ENCODE measurements at places on chromosomes 1 and 21.

DNA sequence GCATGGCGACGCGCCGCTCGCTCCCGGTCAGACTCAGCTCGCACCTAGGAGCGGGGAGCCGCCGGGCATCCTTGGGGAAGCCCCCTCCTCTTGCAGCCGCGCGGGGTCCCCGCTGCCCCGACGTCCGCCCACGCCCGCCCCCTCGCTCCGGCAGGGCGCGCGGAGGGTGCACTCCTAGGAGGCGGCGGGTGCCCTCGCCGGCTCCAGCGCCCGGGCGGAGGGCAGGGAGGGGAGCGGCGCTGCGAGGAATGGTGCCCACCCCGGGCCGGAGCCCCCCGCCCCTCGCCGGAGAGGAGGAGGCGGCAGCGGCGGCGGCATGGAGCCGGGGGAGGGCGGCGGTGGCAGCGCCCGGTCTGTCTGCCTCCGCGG lies 488 bp downstream of the FAM78B start:
- no peak for DNase-seq

- no peak for DNase-seq
These were observed 239.9 kb upstream of the IRF2BP2 start for GRCh38 chr1:234849832-234850231.

- no peak for DNase-seq
These were observed 18.2 kb downstream of the WNT4 start for GRCh38 chr1:22124592-22125229.

- DNase-seq = no peak
These were observed 8.8 kb upstream of the KLHL12 start for GRCh38 chr1:202935844-202936243.

- no peak for DNase-seq
These were observed 29.4 kb upstream of the CRP start for GRCh38 chr1:159743651-159744410.

GRCh38 chr1:172206256-172206655 lies 214.2 kb upstream of the C1orf105 start:
- no peak for DNase-seq

GRCh38 chr1:111211921-111212320 lies 11.5 kb upstream of the DENND2D start:
- DNase-seq = no peak

DNA sequence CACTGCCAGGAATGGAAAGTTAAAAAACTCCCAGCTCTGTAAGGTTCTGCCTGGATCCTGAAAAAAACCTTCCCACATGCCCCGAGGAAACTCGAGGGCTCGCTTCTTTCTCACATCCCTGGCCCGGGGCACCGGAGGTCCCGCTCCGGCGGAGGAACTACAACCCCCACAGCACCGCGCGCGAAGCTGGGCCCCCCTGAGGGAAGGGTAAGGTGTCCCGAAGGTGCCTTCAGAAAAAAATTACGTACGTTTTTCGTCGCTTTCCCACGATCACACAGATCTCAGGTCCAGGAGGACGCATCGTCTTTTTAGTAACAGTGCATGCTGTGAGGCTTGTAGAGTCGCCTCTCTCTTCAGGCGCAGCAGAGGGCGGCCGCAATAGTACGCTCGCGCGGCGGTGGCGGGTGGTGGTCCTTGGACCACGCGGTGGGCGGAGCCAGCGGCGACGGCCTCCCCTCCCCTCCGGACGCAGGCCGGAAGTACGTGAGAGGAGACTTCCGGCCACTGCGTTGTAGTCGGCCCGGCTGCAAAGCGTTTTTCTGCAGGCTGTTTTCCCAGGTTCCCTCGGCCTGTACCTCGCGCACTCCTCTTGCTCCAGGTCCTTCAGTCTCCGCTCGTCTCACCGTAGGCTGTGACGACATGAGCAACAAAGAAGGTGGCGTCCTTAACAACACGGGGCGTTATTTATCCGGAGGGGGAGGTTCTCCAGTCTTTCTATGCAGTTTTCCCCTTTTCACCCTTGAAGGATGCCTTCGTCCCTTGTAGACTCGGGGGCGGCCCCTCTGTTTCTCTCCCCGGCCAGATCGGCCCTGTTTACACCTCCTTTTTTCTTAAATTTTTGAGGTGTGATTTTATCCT lies at the start of gene TSNAX:
TSNAX (plus strand) TSS at position 498 of the 858 bp plus-strand sequence; CDS start at position 640, 142 bp downstream.
- DNase-seq = peak; percentile 90

- peak; percentile 73 for DNase-seq
These were observed 36.8 kb upstream of the RPF1 start for GRCh38 chr1:84442256-84442655.

- peak; percentile 62 for DNase-seq
These were observed 132.8 kb downstream of the SNX7 start for GRCh38 chr1:98794196-98794886.

GRCh38 chr21:18772404-18772803 lies 368.8 kb upstream of the TMPRSS15 start:
- DNase-seq = no peak

- DNase-seq = no peak
These were observed 89.5 kb upstream of the ARHGEF16 start for GRCh38 chr1:3364983-3365382.

- DNase-seq = no peak
These were observed 708.4 kb downstream of the KCNT2 start for GRCh38 chr1:195899762-195900352.

GRCh38 chr1:39926343-39926793 lies 24.7 kb upstream of the MYCL start:
- no peak for DNase-seq

DNA sequence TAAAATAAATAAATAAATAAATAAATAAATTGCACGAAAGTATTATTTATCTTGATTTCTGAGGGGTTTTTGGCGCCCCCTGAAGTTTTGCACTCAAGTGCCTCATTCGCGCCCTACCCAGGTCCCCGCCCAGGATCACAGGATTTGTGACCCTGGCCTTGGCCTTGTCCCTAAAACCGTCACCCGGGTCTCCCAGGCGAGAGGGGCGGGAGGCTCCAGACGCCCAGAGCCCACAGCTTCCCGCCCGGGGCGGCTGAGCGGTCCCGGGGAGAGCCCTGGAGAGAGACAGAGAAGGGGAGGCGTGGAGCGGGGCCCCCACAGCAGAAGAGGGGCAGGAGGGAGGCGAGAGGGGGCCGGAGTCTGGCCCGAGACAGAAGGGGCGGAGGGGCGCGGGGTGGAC lies 91.8 kb upstream of the CASZ1 start:
- DNase-seq = no peak

DNA sequence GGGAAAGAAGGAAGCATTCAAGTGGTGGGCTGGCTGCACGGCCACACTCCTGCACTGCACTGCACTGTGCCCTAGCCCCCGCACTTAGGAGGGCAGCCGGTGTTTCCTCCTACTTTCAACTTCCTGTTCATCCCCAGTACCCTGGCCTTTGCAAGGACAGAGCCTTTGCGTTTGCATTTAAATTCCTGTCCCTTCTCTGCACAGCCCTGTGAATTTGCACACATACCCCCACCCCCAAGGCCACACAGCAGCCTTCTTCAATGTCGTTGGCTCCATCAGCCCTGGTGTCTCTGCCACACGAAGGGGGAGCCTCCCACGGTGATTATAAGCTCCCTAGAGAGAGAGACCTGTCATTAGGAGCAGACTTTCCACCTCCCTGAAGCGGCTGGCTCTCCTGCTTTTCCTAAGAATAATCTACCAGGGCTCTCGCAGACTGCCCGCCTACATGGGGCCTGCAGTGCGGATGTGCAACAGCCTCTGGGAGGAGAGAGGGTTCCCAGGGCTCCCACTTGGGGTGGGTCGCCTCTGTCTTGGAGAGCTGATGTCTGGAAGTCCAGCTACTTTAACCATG lies 13.2 kb upstream of the SLC45A3 start:
- no peak for DNase-seq

DNA sequence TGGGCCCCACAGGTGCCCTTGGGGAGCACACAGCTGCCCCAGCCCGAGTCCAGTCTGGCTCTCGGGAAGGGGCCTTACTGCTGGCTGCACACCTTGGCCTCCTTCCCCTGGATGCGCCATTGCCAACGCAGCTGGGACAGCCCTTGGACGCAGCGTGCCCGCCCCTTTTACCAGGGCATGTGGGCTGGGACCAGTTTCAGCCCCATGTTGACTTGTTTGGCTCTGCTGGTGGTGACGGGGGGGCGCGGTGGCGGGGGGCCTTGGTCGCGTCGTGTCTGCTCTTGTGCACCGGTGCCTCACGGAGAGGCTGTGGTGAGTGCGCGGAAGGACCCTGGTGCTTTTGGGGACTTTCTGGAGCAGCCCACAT lies 19.6 kb downstream of the SKI start:
- no peak for DNase-seq

GRCh38 chr1:83512373-83513193 lies 486.3 kb downstream of the TTLL7 start:
- DNase-seq = no peak

GRCh38 chr1:226253933-226254332 lies 30.5 kb downstream of the MIXL1 start:
- no peak for DNase-seq

DNA sequence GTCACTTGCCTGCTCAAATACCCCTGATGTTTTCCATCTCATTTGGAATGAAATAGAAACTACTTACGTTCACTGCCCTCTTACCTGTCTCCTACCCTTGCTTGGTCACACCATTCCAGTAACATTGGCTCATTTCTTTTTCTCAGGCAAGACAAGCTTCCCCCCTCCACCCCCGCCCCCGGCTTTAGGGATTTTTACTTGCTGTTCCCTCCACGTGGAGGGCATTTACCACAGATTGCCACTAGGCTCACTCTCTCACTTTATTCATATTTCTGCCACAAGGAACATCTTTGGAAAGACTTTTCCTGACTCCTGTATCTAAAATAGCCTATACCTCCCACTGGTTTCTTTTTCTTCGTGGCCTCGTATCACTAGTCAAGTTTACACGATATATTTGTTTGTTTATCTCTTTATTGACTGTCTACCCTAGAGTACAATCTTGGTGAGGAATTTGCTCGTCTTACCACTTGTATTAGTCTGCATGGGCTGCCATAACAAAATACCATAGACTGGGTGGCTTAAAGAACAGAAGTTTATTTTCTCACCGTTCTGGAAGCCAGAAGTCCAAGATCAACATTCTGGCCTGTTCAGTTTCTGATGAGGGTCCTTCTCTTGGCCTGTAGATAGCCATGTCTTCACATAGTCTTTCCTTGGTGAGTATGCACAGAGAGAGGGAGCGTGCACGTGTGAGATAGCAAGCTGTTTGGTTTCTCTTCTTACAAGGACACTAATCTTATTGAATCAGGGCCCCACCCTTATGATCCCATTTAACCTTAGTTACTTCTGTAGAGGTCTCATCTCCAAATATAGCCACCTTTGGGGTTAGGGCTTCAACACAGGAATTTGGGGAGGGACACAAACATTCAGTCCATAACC lies 126.2 kb downstream of the NRDC start:
- DNase-seq = no peak

DNA sequence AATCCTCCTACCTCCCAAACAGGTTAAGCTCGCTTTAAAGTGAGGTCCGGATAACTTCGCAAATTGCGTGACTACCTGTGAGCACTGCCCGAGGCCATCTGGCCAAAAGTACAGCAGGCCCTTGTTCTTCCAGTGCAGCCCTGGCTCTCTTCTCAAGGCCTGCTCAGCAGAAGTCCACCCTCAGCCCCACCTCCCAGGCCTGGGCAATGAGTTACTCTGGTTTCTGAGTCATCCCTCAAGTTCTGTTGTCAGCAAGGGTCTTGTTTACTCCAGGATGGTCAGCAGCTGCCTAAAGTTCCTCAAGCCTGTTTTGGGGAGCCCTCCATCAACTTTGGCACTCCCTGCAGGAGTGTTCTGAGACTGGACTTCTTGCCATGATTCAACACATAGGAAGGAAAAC lies 101.7 kb downstream of the BCAR3 start:
- no peak for DNase-seq

- no peak for DNase-seq
These were observed 16.7 kb upstream of the ACTRT2 start for GRCh38 chr1:3004285-3005205.

DNA sequence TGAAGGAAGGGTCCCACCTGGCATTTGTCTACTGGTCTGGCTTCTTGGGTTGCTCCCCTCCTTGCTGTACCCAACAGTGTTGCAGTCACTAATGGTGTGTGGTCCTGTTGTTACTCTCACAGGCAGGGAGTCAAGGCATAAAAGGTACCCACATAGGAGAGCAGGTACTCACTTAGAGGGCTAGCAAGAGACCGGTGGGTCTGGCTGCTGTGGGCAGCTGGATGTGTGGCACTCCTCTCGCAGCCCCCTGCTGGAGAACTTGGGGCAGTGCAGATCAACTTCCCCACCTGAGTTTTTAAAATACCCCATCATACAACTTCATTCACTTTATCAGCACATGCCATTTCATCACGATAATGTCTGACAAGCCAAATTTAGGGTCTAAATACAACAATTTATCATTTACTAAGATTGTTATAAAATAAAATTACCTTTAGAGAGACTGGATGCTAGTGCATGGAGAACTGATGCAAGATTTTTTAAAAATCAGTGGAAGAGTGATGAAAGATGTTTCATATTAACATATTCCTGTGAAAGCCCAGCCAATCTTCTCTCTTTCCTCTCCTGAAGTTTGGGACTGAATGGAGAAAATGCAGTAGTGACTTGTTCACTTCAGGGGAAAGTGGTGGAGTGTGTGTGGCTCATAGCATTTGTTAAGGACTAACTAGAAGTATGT lies 42.8 kb downstream of the ACP6 start:
- peak; percentile 40 for DNase-seq

- DNase-seq = no peak
These were observed 40.2 kb upstream of the ST6GALNAC5 start for GRCh38 chr1:76827066-76827465.

DNA sequence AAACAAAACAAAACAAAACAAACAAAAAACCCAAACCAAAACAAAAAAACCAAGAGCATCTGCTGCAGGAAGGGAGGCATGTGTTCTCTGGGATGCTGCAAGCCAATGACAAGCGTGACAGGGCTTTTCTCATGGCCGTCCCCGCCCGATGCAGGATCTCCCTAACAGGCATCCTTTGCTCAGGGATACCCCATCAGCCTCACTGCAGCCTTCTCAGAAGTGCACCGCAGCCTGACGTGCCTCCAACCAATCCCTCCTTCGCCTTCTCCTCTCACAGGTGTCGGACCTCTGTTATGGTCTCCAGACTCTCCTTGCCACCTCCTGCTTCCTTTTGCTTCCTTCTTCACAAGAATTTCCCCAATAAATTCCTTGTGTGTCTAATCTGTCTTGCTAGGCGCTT lies 147.2 kb downstream of the PCP4 start:
- DNase-seq = no peak

DNA sequence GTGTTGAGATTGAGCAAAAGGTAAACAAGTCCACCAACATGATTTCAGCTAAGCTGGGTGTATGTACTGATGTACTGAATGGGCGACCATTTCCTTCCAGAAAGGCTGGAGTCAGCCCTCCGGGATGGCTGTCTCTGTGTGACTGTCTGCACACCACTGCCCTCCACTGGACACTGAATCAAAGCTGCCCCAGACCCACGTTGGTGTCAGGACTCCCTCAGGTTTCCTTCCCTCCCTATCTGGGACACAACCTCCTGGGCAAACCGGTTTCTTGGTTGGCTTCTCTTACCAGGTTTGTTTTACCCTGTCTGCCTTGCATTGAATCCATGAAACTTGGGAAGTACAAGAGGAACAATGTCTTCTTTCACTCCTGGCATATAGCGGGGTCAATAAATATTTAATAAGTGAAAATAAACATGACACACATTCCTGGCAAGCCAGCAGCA lies 5.3 kb upstream of the SRP9 start:
- no peak for DNase-seq

All from central memory CD4-positive, alpha-beta T cell (primary cell).